IMR-90 (cell line): ENCODE measurements at places on chromosomes 4 and X. TPM values are rescaled to one million over a fixed set of nuclear protein-coding genes. Genes with fewer than 3 reads are reported as not detected.

The CRMP1 gene
- 4.1 and 4.4 TPM in 2 replicates for total RNA-seq

The HAND2 gene
- total RNA-seq: 0.36 and 0.56 TPM in 2 replicates

The AMBN gene
- total RNA-seq: not detected in 2 replicates

The ASB9 gene
- 0.28 and 0.36 TPM in 2 replicates for total RNA-seq

The CT45A5 gene
- not detected in 2 replicates for total RNA-seq

The COL25A1 gene
- total RNA-seq: under 0.01 TPM in 2 replicates
